ENCODE measurements at places on chromosomes 7 and 10. TPM values are rescaled to one million over a fixed set of nuclear protein-coding genes. Genes with fewer than 3 reads are reported as not detected.

The ERCC6 gene
- 15.8 TPM for polyA plus RNA-seq

The PNLIPRP1 gene
- not detected for polyA plus RNA-seq

The NUTM2E gene
- 0.59 TPM for polyA plus RNA-seq

The TMEM196 gene
- polyA plus RNA-seq, result not detected

The LBX1 gene
- polyA plus RNA-seq, result not detected

The ARHGAP19 gene
- polyA plus RNA-seq, result 27.3 TPM
